ENCODE measurements at places on chromosomes 6 and 20.

GRCh38 chr20:54047720-54048119 lies 22.7 kb downstream of the BCAS1 start:
- no peak for DNase-seq

DNA sequence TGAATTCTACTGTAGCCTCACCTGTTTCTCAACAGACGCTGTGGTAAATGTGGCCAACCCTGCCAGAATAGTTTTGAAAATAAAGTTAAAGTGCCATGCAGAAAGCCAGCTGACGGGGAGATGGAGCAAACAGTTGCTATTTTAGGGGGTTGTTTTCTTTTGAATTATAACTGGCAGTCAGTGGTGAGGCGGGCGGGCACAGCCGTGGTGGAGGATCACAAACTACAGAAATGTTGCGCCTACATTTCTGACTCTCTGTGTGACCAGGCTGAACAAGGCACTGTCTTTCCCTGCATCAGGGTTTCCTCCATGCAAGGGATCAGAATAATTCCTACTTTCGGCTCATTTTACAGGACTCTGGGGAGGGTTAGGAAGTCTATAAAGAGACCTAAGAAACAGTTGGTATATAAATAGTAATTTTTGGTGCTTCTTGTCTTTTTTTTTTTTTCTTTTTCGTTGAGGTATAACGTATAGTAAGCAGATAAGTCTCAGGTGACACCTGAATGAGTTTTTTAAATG lies 17.2 kb downstream of the CHMP4B start:
- DNase-seq = no peak

- DNase-seq = no peak
Measured at GRCh38 chr6:71383476-71383875, 94.9 kb downstream of the OGFRL1 start.

DNA sequence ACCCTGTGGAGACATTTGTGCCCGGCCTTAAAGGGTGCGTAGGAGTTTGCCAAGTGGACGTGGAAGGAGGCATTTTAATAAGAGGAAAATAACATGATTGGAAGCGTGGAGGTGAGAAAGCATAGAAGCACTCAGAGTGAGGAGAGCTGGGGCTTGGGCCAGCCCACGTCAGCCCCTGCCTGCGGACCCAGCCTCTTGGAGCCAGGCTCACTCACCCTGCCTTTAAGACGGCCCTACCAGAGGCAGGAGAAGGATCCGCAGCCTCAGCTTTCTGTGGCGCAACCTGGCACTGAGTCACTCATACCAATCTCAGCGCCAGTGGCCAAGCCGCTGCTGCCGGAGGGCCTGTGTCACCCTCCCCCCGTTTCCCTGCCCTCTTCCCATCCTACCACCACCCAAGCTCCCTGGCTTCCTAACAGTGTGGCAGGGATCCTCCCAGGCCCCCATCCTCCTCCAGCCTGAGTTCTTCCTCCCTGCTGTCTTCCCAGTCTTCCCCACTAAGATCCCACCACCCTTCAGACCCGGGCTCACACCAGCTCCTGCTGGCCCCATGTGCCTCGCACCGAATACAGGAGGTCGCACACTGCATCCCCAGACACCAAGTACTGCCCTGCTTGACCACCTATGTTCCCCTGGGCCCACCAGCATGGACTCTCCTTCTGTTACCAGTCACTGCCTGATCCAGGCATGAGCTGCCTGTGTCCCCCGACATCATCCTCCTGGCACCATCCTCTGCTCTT lies 285.2 kb downstream of the UST start:
- DNase-seq = no peak

- no peak for DNase-seq
Measured at GRCh38 chr6:27599859-27600532, 127.1 kb upstream of the ZNF184 start.

DNA sequence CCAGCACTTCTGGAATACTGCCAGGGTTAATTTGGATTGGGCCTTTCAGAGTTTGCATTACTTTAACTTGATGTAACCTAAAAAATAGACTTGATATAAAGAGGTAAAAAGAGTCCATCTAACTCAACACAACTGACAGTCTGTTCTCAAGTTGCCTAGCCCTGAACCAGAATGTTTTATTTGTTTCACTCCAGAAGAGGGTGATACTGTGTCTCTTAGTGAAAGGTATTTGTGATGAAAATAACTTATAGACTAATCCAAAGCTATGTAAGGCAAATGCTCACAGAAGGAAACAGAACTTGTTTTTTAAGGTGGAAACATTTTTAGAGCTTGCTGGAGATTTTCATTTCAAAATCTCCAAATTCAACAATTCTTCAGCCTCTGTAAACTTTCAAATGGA lies 469.1 kb upstream of the RUNX2 start:
- no peak for DNase-seq

DNA sequence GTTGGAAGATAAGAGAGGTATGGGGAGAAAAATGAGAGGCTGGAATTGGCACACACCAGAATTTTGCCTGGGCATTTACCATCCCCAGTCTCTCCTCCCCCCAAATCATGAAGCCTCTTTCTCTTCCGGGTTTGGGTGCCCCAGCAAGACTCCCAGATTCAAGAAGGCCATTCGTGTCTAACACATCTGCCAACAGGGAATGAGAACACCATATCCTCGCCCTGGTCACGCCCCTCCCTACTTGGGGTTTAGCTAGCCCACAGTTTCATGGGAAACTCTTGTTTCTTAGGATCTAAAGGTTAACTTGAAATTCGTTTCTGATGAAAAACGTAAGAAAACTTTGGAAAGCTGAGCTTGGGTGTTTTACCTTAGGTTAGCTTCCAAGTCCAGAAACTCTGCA lies 105.5 kb upstream of the TMEM170B start:
- DNase-seq = no peak
